NCI-H1105 (cell line): ENCODE measurements at places on chromosomes 1 and 21.

DNA sequence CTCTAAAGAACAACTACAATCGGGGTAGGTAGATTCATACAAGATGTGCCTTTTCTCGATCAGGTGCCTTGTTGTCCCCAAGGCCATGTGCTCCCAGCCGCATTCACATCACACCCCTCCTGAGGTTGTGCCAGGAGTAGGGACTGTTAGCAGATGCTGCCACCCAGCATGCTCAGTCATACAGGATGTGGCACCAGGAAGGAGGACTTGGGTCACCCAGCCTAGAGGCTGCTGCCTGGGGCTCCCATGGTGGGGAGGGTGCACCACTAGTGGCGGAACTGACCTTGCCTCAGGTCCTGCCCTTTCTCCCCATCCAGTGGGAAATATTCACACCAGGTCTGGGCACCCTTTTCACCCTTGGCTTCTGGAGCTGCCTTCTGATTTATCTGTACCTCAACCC is 8.3 kb downstream of the TEX35 start:
- DNase-seq, result no peak

- DNase-seq, result no peak
Measured at GRCh38 chr21:37005548-37006485, 685 bp upstream of the RIPPLY3 start.

- no peak for DNase-seq
Measured at GRCh38 chr21:37819372-37819771, 96.9 kb downstream of the KCNJ6 start.

- no peak for DNase-seq
Measured at GRCh38 chr1:241630899-241631298, 9.3 kb downstream of the CHML start.

GRCh38 chr1:30600258-30600657 is 123.1 kb downstream of the MATN1 start:
- DNase-seq, result no peak

GRCh38 chr1:24724345-24725208 is 20.7 kb upstream of the CLIC4 start:
- DNase-seq, result no peak

- DNase-seq, result no peak
Measured at GRCh38 chr1:51266791-51267190, 30.7 kb downstream of the RNF11 start.

DNA sequence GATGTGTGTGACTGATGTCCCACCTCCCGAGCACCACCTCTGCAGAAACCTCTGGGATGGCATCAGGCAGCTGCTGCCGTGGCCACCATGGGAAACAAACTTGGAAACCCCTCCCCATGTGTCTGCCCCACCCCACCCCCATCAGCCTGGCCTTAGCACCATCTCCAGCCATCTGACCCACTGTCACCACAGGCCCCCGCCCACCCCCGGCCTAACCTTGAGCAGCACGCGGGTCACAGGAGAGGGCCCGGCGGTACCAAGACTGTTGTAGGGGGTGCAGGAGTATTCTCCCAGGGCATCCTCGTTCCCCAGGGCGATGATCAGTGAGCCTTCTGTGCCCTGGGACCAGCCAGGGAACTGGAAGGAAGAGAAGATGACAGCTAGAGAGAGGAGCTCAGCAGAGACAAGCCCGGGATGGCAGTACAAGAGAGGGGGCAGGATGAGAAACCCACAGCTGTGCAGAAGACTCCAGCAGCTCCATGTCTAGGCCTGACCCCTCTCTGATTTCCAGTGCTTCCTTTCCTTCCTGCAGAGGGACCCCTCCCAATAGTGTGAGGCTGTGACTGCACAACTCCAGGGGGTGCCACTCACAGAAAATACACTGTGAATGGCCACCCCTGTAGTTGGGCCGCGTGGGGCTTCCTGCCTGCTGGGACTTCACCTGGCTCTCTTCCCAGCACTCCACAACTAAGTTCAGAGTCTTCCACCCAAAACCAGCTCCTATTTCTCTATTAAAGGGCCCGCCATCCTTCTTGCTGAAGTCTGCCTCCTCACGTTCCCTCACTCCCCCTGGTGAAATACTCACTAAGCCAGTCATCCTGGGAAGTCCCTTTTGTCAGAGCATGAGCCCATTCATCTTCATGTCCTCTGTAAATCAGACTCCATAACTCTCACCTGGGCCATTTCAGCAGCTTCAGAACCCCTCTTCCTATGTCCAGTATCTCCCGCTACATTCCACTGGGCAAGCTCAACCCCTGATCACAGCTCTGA is 7.3 kb upstream of the TAGLN2 start:
- no peak for DNase-seq

DNA sequence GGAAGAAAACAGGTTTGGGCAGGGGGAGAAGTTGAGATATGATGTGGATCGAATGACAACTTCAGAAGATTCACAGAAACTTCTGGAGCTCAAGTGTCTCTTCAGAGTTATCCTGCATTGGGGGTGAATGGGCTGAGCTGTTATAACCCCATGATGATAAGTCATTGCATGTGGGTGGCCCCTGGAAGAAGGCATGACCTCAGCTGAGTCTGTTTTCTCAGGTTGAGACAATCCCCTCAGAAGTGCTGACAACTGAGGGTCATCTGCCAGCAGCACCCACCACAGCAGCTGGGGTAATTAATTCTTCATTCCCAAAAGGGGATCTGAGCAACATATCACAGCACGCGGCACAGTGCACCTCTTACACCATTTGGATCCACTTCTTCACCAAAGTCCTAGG is 138.6 kb upstream of the CAMK1G start:
- no peak for DNase-seq

GRCh38 chr1:234969011-234969441 is 159.6 kb downstream of the TOMM20 start:
- DNase-seq, result no peak

DNA sequence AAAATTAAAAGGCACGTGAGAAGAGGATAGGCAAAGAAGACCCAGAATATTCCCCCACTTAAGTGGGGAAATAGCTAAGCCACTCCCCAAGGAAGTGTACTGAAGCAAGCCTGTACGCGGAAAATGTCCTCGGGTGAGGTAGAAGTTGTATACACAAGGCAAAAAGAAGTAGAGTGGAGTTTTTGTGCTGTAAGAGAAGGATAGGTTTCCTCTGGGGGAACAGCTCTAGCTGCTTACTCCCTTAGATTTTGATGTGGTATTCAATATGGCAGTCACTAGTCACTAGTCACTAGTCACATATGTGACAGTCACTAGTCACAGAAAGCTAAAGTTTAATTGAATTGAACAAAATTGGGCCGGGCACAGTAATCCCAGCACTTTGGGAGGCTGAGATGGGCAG is 7.6 kb downstream of the TXNIP start:
- DNase-seq, result no peak

GRCh38 chr1:52599236-52599635 is 2.9 kb upstream of the GPX7 start:
- no peak for DNase-seq

DNA sequence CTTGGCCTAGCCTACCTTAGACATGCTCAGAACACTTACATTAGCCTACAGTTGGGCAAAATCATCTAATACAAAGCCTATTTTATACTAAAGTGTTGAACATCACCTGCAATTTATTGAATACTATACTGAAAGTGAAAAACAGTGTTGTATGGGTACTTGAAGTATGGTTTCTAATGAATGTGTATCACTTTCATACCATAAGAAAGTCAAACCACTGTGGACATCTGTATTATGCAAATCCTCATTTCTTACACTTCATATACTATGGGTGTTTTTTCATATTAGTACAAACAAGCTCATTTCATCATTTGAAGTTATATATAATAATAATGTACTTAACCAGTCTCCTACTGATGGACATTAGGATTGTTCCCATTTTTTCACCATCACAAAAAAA is 41.2 kb downstream of the TDRD5 start:
- DNase-seq, result no peak

DNA sequence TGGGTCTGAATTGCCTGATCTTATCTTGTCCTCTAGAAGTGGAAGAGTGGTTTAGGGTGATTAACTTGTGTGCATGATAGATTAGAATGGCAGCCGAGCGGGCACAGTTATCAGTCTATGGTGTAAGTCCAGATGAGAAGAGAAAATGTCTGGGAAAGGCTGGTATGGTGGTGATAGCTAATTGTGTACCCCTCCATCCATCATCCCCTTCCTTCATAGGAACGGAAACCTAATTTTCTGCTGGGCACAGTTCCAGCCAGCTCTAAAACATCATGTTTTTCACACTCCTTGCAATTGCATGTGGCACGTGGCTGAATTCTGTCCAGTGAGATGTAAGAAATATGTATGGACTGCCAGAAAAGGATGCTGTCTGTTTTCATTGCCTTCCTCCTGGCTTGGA is 40.9 kb upstream of the ZP4 start:
- no peak for DNase-seq

DNA sequence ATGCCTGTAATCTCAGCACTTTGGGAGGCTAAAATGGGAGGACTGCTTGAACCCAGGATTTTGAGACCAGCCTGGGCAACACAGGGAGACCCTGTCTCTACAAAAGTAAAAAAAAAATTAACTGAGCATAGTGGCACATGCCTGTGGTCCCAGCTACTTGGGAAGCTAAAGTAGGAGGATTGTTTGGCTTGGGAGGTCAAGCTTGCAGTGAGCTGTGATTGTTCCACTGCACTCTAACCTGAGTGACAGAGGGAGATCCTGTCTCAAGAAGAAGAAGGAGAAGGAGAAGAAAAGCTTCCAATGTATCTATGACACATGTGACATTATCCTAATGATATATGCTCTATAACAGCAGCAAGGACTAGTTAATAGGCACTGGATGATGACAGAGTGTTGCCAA is 20.1 kb upstream of the ARHGAP29 start:
- no peak for DNase-seq

DNA sequence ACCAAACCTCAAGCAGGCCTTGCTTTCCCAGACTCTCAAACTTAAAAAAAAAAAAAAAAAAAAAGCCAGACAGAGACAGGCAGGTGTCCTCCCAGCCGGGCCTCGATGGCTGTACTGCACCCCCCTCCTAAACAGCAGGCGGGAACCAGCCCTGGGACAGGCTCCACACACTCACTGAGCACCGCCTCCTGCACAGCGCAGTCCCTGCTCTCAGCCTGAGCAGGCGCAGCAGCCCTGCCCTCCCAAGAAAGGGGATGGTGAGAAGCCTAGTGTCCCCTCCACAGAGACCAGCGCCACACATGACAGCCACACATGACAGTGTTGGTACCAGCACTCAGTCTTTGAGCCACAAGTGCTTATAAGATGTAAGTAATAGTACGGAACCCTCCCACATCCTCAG is 11.9 kb downstream of the MX2 start:
- no peak for DNase-seq

DNA sequence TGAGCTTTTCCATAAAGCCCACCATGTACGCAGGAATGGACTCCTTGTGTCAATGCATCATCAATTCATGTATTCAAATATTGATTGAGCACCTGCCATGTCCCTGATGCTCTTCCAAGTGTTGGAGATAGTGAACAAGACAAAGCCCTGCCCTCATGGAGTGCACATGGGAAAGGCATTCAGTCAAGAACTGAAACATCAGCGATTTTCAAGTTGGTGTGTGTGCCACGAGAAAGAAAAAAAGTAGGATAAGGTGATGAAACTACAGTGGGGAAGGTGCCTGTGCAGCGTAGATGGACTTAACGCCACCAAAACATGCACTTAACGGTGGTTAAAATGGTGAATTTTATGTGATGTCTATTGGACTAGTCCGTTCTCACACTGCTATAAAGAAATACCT is 432.7 kb upstream of the VAMP3 start:
- no peak for DNase-seq

- DNase-seq, result no peak
Measured at GRCh38 chr1:54609301-54609921, 13.9 kb downstream of the FAM151A start.

DNA sequence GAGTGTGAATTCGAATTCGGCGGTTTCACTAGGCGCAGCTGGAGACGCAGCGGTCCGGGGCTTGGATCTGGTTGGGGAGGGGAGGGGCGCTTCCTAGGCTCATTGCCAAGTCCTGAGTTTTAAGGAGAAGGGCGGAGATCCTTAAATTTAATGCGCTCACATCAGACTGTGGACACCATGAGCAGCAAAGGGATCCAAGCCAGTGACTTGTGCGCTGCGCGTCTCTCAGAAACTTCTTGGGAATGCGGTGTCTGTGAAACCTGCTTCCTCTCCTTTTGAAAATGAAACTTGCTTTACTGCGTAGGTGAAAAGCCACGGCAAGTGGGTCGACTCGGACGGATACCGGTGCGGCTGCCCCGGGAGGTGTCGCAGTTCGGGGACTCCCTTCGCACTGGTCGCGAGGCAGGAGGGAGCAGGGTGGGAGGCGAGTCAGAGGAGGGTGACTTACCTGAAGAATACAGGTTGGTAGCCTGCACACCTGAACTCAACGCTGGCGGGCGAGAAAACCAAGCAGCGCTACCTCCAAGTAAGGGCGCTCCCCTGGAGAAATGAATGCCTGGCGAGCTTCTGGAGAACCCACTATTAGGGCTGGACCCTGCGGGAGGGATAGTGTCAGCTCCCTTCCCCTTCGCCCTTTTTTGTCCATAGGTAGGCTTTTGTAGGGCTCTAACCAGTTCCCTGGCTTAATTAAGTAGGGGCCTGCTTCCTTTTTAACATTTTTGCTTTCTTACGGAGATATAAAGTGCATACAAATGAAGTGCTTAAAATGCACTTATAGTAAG is 992 bp downstream of the TENT5C start:
- DNase-seq, result no peak

- DNase-seq, result no peak
Measured at GRCh38 chr21:25420831-25421230, 186.4 kb downstream of the MRPL39 start.

DNA sequence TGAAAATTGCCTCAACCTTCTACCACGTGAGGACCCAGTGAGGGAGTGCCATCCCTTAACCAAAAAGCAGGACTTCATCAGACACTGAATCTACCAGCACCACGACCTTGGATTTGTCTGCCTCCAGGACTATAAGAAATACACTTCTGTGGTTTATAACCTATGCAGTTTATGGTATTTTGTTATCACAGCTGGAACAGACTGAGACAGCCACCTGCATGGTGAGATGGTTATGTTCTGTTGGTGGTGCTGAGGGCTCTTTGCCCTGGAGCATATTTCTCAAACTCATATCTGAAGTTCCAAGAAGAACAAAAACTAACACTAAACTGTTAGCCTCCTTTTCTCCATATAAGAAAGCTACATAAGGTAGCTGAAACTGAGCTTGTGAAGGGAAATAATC is 69.8 kb upstream of the RGS18 start:
- no peak for DNase-seq

GRCh38 chr1:164633997-164634396 is 75.0 kb downstream of the PBX1 start:
- DNase-seq, result no peak

DNA sequence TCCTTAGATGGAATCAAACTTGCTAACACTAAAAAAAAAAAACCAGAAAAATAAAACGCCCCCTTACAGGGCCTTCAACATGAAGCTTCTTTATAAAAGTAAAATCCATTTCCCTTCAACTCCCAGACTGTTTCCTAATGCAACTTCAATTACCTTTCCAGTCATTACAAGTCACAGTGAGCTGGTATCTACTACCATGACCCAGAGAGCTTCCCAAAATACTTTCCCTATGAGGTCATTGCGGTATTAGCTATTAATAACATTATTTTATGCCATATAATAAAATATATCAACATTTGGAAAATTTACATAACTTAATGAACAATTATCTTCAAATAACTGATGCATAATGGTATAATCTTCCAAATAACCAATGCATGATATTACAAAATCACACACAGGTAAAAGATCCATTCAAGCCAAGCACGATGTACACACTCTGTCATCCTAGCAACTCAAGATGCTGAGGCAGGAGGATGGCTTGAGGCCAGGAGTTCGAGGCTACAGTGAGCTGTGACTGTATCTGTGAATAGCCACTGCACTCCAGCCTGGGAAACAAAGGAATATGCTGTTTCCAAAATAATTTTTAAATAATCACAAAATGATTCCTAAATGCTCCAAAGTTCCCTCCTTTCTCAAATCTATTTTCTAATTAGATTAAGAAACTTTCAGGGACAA is 24.1 kb downstream of the EIF4G3 start:
- no peak for DNase-seq
